Astrocyte of the cerebellum (primary cell): ENCODE measurements at places on chromosomes 11 and 22.
A peak's percentile ranks its signal among the peaks of the same experiment; 100 is the strongest.

GRCh38 chr11:1036303-1036923, at the start of gene MUC6:
Gene MUC6 (minus strand): TSS chr11:1036718. CDS start chr11:1036655, 63 bp downstream.
- no peak for DNase-seq

DNA sequence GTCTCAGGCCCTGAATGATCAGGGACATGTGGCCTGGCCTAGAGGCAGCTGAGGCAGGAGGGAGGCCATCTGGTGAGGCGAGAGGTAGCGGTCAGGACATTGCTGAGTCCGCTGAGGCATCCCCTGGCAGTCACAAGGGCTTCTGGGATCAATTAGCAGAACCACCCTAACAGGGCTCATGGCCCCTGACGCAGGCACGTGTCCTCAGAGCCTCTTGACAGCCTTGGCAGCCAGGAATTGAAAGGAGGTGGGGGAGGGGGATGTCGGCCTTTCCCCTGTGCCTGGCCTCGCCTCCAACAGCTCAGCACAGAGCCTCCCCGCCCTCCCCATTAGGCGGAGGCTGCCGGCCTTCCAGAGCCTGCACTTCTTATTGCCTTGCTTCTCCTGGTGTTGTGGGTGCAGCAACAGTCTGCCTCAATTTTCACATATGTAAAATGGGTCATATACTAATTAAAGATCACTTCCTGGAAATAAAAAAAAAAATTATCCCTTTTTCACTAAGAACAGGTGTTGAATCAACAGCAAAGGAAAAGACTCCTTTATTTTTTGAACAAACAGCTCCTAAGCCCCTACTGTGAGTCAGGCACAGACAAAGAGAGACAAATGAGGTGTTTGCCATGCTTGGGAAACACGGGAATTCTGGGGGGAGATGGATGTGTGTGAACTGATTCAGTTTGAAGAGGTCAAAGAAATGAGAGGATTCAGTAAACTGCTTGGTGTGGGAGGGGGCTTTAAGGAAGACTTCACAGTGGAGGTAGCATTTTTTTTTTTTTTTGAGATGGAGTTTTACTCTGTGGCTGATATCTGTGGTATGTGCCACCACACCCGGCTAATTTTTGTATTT, 55.3 kb downstream of the NFAM1 start:
- no peak for DNase-seq

DNA sequence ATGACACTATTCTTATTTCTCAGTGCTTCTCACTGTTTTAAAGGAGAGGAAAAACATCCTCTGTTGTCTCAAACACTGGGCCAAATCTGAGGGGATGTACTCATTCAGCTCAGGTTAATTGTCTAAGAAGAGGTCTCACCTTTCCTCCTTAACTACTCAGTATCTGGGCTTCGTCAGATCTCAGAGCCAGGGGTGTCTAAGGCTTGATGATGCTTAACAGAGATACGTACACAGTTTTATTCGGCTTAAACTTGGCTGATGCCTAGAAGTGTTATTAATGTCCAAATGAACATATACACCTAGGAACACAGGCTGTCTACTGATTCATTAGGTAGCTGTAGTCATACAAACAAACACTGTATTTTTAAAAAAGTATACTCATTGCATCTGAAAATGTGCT, 85.8 kb downstream of the UVRAG start:
- no peak for DNase-seq

- DNase-seq: peak; percentile 98
Observed at GRCh38 chr11:65988791-65989592, 13.0 kb downstream of the EIF1AD start.

DNA sequence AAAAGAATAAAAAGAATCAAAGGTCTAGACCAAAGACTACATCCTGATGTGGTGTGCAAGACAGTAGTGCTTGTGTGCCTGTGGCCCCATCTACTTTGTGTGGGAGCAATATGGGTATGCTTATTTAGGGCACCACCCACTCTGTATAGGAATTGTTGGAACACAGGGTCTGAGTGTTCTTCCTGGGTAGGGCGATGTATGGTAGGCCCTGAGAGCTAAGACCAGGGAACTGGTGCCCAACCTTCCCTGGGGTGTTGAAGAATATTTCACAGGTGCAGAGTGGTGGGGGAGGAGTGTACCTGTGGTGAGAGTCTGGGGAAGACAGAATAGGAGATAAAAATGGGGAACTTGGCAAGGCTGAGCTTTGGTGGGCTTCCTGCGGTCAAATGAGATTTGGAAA, 41.9 kb downstream of the MICAL2 start:
- DNase-seq: no peak

DNA sequence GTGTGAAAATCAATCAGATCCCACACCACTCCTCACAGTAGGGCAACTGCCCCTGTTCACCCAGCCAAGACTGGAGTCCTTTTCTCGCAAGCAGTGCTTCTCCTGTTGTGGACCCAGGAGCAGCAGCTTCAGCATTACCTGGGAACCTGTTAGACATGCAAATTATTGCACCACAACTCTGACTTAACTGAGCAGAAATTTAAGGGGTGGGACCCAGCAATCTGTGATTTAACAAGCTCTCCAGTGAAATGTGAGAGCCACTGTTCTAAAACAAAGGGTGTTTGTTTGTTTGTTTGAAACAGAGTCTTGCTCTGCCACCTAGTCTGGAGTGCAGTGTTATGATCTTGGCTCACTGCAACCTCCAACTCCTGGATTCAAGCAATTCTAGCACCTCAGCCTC, 591.4 kb downstream of the SOX6 start:
- DNase-seq: no peak

DNA sequence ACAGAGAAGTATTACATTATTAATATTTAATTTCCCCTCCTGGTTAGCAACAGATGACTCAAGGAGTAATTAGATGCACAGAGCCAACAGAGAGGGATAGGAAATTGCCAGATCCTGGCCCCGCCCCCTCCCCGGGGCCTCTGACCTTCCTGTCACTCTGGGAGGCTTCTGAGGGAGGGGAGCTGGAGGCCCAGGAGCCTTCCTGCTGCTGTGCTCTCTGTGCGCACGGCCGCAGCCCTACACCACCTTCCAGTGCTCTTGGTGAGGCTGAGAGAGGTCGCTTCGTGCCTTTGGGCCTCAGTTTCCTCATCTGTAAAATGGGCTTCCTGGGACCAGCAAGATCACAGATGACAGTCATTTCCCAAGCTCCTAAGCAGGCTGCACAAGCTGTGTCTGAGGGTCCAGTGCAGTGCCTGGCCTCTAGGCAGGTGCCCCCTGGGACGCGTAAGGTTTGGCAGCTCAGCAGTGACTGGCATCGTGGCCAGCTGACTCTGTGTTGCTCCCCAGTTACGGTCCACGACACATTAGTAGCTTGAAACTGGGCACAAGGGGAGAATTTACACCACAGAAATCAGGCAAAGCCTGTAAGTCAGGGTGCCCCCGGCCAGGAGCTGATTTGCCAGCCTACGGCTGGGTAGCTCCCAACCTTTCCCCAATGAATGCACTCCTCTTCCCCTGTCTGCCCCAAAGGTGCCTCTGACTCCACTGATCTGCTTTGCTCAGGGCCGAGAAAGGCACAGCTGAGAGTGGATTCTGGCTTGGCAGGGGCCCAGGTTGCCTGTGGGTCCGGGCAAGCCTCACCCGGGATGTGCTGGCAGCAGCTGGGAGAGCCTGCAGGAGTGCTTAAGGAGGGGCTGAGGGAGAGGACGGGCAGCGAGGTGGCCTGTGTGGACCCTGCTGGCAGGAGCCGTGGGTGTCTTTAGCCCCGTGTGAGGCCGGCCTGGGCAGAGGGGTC, 2.3 kb downstream of the ADORA2A start:
- no peak for DNase-seq

- DNase-seq: no peak
Observed at GRCh38 chr22:31477329-31477728, 12.3 kb downstream of the EIF4ENIF1 start.

- DNase-seq: peak; percentile 3
Observed at GRCh38 chr11:99020352-99021225, at the start of gene CNTN5. Gene CNTN5 (plus strand): TSS chr11:99020949.

- DNase-seq: peak; percentile 9
Observed at GRCh38 chr11:121716060-121716459, 263.3 kb upstream of the SORL1-AS1 start.

- DNase-seq: no peak
Observed at GRCh38 chr11:65014726-65015227, 817 bp downstream of the ARL2 start.

- DNase-seq: peak; percentile 63
Observed at GRCh38 chr11:34940026-34940677, 23.7 kb downstream of the PDHX start.

DNA sequence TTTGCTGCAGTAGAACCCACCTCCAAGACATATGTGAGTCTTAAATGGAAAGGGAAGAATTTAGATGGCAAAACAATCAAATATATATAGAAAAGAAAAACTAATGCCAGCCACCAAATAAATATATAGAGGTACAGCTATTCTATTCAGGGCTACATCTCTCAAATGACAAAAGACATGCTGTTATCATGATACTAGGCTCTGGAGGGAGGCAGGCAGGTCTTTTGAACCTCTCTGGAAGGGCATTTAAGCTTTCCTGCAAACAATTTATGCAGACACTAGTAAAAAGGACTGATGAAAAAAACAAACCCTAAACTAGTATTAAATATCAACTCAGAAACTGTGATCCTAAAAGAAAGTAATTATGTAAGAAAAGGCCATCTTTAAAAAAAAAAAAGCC, 24.4 kb downstream of the UEVLD start:
- DNase-seq: no peak

- no peak for DNase-seq
Observed at GRCh38 chr11:134521452-134522289, 109.6 kb upstream of the B3GAT1 start.

DNA sequence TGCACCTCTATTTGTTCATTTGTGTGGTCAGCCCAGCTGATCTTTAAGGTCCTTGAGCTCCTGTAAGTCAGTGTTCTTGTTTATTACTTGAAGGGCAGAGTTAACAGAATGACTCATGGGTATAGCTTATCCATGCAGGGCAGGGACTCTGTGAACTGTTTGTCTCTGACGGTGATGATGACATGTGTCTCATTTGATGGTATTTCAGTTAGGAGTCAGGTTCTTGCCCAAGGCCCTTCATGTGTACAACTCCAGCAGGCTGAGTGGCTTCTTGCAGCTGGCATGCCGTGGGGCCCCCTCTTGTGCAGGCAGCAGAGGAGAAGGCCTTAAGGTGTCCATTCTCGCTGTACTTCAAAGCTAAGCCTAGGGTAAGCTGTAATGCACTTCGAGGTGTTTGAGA, 165.1 kb downstream of the DBX1 start:
- no peak for DNase-seq

GRCh38 chr11:123041185-123041584, 20.8 kb downstream of the HSPA8 start:
- DNase-seq: no peak

DNA sequence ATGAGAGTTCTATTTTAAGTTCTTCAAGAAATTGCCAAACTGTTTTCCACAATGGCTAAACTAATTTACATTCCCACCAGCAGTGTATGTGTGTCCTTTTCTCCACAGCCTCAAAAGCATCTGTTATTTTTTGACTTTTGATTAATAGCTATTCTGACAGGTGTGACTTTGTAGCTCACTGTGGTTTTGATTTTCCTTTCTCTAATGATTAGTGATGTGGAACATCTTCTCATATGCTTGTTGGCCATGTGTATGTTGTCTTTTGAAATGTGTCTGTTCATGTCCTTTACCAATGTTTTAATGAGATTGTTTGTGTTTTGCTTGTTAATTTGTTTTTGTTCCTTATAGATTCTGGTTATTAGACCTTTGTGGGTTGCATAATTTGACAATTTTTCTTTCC, 18.0 kb upstream of the RAB38 start:
- no peak for DNase-seq

- no peak for DNase-seq
Observed at GRCh38 chr11:119115484-119116234, 5.7 kb upstream of the HINFP start.

DNA sequence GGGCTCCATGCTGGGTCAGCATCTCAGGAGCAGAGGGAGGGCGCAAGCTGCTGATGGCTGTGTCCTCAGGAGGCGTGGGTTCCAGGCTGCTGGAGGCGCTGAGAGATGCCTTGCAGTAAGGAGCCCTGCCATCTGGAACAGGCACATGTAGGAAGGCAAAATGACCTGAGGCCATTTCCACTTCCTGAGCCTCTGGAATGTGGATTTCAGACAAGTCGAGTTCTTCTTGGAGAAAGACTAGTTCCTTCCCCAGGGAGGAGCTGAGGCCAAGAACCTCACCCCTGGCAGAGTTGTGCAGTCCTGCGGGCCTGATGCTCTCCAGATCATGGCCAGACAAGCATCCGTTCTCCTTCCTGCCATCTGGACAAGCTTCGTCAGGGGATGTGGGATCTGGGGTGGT, 19.3 kb downstream of the HPS4 start:
- no peak for DNase-seq

DNA sequence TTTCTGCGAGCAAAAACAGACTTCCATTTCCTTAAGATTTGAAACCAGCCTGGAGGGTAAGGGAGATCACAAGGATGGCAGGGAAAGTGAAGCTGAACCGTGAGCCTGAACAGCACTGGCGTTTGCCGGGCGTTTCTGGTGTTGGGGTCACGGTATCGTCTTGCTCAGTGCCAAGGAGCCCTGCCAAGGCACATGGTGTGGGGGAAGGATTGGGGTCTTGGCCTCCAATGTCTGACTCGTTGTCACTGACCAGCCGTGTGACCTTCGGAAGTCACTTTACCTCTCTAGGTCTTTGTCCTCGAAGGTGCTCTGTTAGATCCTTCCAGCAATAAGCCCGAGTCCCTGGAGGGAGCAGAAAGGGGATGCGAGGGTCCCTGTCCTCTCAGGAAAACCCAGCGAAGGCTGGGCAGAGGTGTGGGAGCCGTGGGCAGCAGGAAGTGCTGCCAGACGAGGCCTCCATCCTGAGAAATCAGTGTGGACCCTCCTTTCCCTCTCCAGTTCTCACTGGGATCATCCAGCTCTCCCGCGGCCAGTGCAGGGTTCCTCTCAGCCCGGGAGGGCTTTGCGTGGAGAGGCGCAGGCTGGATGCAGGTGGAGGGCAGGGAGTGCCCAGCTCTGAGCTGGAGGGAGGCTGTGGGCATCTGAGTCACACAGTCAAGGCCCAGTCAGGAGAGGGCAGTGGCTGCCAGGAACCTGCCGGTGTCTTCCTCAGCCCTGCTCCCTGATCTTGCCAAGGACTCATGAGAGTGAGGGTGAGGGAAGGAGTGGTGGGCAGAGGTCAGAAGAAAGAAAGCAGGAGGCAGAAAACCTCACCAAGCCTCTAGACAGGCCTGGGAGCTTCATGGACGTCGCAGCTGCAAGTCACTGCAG, 18.9 kb downstream of the TOM1 start:
- DNase-seq: no peak

GRCh38 chr11:82980292-82980691, 78.8 kb downstream of the DDIAS start:
- peak; percentile 5 for DNase-seq

- no peak for DNase-seq
Observed at GRCh38 chr11:15819679-15820286, 536.6 kb downstream of the SOX6 start.

DNA sequence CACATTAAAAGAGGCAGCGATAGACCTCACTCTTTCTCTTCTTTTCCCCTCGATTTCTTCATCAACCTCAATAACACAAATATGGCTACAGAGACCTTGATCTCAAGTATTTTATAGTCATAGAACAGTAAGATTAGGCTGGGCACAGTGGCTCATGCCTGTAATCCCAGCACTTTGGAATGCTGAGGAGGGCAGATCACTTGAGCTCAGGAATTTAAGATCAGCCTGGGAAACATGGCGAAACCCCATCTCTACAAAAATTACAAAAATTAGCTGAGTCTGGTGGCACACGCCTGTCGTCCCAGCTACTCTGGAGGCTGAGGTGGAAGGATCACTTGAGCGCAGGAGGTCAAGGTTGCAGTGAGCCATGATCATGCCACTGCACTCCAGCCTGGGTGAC, 14.6 kb downstream of the SLN start:
- DNase-seq: no peak
